ENCODE measurements at places on chromosomes 11 and 22.

DNA sequence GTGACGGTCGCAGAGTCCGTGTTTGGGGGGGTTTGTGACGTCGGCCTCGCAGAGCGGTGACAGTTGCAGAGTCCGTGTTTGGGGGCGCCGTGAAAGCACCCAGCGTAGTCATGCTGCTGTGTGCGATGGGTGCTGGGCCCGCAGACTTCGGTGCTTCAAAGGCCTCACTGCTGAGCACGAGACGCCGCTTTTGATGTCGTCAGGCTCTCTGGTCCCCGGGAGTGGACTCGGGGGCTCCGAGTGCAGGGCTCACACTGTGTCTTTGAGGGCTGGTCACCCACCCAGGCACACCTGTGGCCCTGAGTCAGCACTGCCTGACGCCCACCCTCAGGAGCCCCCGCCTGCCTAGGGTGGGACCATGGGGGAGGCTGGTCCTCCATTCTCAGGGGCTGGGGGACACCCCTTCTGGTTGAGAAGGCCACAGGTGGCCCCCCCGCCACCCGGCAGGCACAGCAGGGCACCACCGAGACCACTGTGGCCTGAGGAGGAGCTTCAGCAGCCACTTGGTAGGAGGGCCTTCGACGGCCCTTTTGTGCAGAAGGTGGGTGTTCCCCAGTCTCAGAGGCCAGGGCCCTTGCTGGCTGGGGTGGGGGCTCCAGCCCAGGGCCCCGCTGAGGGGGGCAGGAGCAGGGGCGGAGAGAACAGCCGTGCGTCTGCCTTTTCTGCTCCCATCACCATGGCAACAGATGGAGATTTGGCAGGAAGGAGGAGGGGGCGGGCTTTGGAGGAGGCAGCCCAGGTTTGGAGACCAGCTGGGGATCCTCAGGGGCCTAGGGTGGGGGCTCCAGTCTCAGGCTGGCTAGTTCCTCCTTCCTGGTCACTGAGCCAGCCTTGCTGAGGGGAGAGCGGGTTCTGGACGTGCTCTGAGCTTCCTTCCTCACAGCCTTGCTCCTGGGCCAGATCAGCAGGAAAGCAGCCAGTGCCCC, 20.9 kb downstream of the BRSK2 start:
- no peak for DNase-seq

- DNase-seq, result no peak
Measured at GRCh38 chr11:119382101-119382500, 611 bp upstream of the USP2 start.

DNA sequence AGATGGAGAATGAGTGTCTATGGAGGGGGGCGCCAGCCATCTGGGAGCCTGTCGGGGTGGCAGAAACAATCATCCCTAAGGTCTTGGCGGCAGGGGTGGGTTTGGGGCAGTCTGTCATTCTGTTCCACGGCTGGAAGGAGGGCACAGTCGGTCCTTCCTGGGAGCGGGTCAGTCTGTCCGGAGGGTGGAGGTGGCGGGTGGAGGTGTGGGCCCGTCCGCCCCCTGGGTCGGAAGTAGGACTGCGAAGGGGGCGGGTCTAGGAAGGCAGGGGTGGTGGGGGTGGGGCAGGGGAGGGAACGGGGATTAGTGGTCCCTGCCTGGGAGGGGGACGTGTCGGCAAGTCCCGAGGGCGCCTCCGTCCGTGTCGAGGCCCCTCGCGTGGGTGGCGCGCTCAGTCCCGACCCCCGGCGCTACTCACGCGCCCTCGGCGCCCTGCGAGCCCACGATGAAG, 461 bp downstream of the TBC1D10A start:
- DNase-seq, result no peak

DNA sequence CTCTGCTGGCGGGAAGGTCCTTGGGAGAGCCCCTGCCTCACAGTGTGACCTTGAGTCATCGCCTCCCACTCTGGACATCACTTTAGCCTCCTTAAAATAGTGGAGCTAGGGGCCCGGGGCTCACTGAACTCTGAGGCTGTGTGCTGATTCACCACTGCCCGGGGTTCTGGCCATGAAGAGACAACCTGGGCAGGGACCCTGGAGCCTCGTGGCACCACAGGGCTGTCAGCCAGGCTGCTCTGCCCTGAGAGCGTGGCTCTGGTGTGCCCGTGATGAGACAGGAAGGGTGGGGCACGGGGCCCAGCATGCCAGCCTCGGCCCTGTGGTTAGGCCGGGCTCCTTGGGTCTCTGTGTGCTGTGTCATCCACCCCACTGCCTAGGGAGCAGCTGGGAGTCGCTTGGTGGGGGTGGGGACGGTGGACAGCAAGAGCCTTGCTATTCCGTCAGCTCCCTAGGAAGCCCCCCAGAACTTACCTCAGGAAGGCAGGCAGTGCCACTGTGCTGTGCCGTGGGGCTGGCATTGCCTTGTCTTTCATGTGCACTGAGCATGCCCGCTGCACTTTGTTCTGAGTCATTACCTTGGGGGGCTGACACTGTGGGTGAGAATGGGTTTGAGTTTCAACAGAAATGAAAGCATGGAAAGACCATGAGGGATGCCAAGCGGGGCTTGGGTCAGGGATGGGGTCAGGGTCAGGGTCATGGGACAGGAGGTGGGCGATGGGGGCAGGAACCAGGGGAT, 31.7 kb downstream of the TPCN2 start:
- DNase-seq, result no peak

GRCh38 chr11:6333095-6333494, 12.8 kb upstream of the CAVIN3 start:
- DNase-seq, result no peak

- no peak for DNase-seq
Measured at GRCh38 chr11:73140213-73141030, 1.7 kb downstream of the FCHSD2 start.

Measured in mesothelial cell of epicardium (in vitro differentiated cells).